ENCODE measurements at places on chromosomes 7 and 10.

- DNase-seq: no peak
Measured at GRCh38 chr10:24569828-24570657, 153.6 kb downstream of the ARHGAP21 start.

DNA sequence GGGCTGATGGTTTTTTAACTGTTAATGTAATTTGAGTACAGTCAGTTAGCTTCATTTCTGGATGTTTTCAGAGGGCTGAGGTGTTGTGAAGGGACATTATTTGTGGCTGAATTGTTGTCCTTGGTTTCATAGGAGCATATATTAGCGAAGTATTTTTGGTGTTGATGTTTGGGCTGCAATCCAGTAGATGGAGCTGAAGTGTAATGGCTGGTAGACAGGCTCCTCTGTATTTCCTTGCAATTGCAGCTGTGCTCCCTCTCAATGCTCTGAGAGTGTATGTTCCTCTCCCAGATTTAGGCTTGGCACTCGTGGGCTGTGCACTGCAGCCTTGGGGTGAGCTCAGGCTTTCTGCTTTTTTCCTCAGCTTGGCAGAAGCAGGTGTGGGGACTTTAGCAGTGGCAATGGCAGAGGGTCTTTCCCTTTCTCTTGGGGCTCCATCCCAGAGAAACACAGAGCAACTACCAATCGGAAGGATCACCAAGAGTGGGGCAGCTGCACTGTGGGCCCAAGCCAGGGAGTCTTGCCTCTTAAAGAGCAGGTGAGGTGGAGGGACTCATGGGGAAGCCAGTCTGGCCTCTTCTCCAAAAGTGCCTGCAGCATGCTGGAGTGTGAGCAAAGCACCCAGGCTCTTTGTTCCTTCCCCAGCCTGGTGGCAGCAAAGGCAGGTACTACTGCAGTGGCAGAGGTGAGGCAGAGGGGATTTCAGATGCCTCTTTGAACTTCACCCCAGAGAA is 544.4 kb downstream of the SH2D4B start:
- DNase-seq: peak; percentile 2

GRCh38 chr7:28002638-28003037 is 178.0 kb downstream of the JAZF1 start:
- no peak for DNase-seq

- DNase-seq: no peak
Measured at GRCh38 chr10:71332466-71332865, 13.4 kb downstream of the SLC29A3 start.

GRCh38 chr7:143390773-143391317 is 9.7 kb downstream of the ZYX start:
- DNase-seq: no peak

DNA sequence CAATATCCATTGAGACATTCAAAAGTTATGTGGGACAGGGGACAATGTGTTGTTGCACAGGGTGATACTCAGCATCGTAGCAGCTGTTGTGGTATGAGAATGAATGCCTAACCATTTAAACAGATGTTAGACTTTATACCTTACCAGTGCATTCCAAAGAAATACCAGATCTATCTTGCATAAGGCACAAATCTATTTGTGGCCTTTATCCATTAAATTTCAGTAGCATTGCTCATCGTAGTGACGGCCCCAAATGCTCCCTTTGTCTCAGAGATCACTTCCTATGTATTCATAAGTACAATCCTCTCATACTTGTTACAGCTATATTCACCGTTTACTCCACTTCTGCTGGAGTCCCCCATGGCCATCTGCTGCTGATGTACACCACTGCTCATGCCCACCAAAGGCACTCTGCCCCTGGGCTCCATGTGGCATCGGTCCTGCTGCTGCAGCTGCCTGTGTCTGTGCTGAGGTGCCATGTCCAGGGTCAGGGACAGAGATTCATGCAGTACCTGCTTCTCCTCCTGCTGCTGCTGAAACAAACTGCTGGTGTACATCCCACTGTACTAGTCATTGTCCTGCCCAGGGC is 96.3 kb downstream of the CPED1 start:
- DNase-seq: no peak

DNA sequence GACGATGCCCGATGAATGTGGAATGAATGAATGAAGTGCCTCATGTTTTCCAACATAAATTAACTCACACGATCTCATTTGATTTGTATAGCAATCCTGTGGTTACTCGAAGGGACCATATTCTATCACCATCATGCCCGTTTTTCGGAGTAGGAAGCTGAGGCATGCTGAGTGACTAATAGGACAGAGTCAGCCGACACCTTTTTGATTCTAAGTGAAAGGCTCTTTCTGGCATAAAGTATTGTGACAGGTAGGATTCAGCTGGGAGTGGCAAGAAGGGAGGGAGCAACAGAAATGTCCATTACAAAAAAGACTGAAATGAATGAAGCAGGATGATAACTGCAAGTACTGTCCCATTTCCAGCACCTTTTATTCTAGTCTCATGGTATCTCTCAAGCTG is 55.7 kb downstream of the KLRG2 start:
- DNase-seq: no peak

- DNase-seq: no peak
Measured at GRCh38 chr7:41917-42565, 150.3 kb upstream of the FAM20C start.

- DNase-seq: peak; percentile 33
Measured at GRCh38 chr7:90629297-90629918, 33.3 kb downstream of the CDK14 start.

DNA sequence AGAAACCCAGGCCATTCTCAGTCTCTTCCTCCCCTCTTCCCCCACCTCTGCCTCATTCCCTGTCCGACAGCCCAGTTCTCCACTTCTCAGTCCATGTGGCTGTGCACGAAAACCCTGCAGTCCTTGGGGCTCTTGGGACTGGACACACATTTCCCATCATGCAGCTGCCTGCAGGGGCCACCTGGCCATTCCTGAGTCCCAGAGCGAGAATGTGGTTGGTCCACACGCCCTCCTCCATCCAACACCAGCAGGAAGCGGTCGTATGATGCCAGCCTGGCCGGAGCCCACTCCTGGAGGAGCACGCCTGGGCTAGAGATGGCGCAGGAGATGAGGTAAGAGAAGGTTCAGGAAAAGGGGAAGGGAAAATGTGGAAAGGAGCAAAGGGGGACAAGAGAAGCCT is 222.5 kb downstream of the USP6NL start:
- no peak for DNase-seq

- DNase-seq: no peak
Measured at GRCh38 chr7:154584352-154585252, 418.3 kb downstream of the PAXIP1 start.

- no peak for DNase-seq
Measured at GRCh38 chr7:99083068-99083651, 60.7 kb downstream of the SMURF1 start.

GRCh38 chr10:27252267-27253000 is 11.8 kb upstream of the ACBD5 start:
- DNase-seq: no peak

DNA sequence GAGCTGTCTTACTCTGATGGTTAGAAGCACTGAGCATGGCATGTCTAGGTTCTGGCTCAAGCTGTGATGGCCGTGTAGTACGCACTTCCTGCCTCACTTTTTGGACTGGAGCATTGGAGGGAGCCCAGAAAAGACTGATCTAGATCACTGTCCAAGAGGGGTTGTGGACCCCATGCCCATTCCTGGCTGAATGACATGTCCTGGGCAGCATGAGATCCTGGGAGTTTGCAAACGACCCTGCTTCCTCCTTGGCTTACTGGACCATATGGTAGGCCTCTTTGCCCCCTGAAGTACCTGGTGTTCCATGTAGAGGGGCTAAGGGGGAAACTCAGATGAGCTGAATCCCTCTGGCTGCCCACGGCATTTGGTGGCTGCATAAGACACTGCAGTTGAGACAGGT is 36.7 kb downstream of the ARHGAP22 start:
- no peak for DNase-seq

DNA sequence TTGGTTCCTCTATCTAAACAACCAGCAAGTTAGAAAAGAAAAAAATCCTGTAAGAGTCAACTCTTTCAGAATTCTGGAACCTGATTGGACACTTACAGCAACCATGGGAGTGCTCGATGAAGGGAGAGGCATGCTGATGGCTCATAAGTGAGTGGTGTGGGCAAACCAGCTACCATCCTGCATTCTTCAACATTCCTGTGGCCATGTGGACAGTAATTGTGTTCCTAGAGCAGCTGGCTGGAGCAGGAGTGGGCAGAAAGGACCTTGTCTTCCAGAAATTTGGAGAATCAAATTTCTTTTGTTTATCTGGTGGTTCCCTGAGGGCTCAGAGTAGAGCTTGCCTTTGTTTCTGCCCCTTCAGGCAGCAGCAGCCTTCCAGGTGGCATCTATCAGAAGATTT is 22.5 kb upstream of the MYL7 start:
- no peak for DNase-seq

GRCh38 chr10:16944986-16945385 is 127.8 kb upstream of the RSU1 start:
- DNase-seq: no peak

GRCh38 chr7:20219446-20220292 is 2.5 kb upstream of the MACC1 start:
- DNase-seq: peak; percentile 65

DNA sequence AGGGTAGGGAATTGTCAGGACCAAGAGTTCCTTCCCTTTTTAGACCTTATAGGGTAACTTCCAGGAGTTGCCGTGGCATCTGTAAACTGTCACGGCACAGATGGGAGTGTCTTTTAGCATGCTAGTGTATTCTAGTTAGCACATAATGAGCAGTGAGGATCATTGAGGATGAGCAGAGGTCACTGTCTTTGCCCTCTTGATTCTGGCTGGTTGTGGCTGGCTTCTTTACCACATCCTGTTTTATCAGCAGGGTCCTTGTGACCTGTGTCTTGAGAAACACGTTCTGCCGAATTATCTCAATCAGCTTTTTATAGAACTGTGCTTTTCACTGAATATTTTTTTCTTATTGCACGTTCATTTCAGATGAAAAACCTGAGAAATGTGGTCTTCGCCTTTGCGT is 41.5 kb downstream of the MINPP1 start:
- no peak for DNase-seq

- DNase-seq: peak; percentile 70
Measured at GRCh38 chr10:26739071-26739631, 41.6 kb downstream of the PDSS1 start.

DNA sequence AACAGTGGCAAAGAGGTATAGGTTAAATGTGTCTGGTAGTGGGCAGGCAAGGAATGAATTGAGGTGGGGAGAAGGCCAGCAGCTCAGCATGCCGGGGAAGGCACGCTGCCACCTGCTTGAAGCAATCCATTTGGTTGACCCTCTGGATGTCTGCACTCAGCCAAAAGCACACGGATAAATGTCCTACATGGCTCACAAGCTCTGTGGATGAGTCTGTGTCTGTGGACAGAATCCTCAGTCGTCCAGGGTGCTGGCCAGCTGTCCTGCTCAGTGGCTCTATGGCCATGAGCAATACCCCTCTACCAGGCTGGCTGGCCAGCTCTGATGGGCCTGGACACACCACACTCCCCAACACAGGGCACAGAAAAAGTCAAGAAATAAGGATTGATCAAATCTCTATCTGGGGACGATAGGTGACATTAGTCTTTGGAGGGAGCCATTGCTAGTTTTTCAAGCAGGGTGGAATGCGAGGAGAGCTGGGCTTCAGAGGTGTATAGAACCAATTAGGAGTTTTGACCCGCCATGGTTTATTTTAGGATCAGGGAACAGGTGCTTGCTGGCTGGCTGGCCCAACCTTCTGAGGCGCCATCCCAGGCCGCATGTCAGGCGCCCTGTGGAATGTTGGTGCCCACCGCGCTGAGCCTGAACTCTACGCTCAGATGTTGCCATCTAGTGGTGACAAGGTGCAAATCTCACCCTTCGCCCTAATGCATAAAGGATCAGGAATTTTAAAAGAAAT is 493.4 kb downstream of the TNS3 start:
- DNase-seq: peak; percentile 54

- DNase-seq: no peak
Measured at GRCh38 chr7:155204744-155205367, 92.8 kb upstream of the INSIG1 start.

- DNase-seq: no peak
Measured at GRCh38 chr10:84317174-84317573, 11.2 kb upstream of the CCSER2 start.

DNA sequence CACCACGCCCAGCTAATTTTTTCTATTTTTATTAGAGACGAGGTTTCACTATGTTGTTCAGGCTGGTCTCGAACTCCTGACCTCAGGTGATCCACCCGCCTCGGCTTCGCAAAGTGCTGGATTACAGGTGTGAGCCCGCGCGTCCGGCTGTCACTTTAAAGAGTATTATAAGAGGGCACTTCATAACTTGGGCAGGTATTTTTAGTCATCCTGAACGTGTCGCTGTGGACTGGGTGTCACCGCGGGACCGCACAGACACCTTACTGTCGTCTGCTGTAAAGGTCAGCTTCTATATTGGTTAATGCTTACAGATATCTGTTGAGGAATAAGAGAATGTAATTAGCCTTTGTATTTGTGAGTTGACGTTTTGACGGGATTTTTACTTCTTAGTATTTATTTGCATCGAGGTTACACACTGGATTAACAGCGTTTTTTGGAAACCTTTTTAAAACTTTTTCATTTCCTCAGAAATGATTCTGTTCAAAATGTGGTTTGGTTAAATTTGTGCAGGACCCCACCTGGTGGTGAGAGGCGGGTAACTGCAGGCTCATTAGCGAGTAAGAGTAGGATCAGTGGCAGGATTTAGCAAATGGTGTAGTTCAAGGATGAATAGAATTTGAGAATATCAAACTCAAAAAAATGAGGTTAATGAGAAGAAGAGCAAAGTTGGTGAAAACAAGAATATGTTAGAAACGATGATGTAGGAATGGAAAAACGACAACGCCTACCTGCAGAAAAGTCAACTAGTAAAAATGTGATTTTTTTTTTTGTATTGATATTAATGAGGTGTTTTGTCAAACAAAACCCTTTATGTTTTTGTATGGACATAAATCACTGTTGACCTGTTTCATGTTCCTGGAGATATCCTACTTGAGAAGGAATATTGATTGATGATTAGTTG is 3.2 kb downstream of the DNAJB6 start:
- DNase-seq: peak; percentile 15

GRCh38 chr10:120186506-120186905 is 270.5 kb upstream of the PLPP4 start:
- peak; percentile 91 for DNase-seq

DNA sequence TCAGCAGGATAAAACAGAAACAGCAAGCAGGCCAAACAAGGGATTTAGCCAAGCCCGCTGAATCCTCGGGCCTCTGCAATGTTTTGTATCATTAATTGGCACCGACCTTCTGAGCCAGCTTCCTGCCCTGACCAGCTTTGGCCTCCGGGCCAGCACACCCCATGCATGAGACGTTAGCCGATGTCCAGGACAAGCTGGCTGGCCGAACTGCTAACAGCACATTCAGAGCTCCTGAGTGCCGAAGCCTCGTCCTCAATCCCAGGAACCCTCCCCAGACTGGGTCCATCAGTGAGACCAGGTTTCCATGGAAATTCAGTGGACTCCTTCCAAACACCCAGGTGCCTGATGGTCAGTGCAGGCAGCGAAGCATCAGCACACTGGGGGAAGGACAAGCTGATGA is 134.3 kb upstream of the PFKP start:
- DNase-seq: no peak

- DNase-seq: no peak
Measured at GRCh38 chr10:129864601-129865126, 99.4 kb downstream of the EBF3 start.

Measured in NCI-H1417 (cell line).